ENCODE measurements at places on chromosomes 3 and 15.

DNA sequence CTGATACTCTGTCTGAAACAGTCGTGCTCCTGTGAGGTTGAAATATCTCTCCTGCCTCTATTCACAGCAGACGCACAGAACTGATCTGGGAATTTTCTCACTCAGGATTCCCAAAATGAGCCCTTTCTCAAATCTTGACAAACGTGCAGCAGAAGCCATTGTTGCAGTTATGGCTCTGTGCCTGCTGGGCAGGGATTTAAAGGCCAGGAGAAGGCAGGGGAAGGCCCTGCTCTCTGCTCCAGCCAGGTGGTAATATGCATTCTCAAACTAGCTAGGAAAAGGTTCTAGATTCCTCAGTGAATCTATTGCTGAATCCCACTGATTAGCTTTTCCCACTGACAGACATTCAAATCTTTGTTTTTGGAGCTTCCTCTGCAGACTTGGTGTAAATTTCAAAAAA, 2.2 kb downstream of the MINAR1 start:
- DNase-seq: no peak

DNA sequence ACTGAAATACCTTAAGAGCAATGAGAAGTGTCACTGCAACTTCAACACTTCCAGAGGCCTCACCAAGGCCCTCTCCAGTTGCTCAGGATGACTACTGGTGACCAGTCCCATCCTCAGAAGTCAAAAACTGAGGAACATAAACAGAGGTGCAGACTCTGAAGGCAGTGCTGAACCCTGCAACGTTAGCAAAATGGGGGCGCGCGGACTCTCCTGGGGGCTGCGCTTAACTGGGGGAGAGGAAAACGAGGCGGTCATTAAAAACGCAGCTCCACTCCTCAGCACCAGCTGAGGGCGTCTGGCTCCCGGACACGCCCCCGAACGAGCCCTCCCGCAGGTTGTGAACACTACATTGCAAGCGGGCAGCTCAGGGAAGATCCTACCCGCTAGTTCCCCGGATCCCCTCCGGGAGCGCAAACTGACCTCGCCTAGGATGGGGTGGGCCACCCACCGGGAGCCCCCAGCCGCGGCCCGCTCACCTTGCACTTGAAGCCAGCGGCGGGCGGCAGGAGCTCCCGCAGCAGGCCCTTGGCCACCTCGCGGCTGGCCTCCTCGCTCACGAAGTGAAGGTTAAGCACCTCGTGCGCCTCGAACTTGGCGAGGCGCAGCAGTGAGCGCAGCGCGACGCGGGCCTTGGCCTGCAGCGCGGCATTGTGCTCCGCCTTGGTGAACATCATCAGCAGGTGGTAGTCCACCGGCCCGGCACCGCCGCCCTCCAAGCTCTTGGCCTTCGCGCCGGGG, 711 bp downstream of the XXYLT1 start:
- DNase-seq: peak; percentile 46

DNA sequence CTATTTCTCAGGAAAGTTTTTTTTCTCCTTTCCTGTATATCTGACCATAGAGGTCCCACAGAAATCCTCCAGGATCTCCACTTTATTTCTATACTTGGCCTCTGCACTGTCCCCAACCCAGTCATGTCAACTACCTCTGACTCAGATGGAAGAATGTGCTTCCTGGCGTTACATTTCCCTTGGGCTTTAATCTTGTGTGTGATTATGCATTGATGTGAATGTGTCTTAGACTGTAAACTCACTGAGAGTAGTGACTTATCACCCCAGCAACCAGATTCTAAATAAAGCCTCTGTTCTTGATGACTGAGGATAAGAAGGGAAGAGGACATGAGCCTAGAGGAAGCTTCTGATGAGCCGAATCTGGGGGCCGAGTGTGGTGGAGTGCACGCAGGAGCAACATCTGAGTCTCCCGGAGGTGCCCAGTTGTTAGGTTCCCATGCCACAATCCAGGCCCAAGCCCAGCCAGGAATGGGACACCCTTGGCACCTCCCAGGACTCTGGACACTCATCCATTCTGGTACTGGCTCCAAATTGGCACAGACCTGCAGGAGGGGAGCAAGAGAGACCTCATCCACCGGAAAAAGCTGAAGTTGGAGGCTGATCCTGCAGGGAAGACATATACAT, 32.1 kb upstream of the HEG1 start:
- DNase-seq: no peak

GRCh38 chr3:54121414-54122323, 683 bp upstream of the CACNA2D3 start:
- DNase-seq: no peak

DNA sequence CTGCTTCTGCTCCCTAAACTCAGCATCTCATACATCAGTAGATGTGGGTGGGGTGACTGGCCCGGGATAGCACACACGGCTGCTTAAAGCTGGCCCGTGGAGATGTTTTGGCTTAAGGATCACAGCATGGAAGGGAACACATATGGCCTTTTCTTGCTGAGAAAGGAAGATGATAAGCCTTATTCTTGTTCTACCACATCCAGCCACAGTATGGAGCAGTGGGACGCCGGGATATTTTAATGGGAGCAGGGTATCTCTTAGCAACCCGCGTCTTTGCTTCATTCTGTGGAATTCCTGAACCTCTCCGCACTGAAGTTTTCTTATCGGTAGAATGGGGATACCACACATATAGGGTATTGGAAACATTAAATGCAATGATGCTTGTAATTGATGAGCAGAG, 94.1 kb upstream of the PROK2 start:
- DNase-seq: no peak

DNA sequence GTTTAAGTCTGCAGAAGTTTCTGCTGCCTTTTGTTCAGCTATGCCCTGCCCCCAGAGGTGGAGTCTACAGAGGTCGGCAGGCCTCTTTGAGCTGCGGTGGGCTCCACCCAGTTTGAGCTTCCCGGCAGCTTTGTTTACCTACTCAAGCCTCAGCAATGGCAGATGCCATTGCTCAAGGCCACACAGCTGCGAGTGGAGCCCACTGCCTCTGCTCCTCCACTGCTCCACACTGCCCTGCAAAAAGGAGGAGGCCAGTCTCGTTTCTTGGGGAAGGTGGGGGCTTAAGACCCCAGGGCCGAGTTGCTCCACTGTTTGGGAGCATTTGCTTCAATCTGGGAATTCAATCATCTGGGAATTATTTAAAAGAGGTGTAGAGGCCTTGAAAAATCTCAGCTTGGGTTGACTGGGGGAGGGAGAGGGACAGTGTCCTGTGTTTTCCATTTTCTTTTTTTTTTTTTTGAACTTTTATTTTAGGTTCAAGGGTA, 144.6 kb upstream of the MEF2A start:
- DNase-seq: peak; percentile 30

- DNase-seq: no peak
Observed at GRCh38 chr15:85718271-85718971, 76.3 kb downstream of the KLHL25 start.

DNA sequence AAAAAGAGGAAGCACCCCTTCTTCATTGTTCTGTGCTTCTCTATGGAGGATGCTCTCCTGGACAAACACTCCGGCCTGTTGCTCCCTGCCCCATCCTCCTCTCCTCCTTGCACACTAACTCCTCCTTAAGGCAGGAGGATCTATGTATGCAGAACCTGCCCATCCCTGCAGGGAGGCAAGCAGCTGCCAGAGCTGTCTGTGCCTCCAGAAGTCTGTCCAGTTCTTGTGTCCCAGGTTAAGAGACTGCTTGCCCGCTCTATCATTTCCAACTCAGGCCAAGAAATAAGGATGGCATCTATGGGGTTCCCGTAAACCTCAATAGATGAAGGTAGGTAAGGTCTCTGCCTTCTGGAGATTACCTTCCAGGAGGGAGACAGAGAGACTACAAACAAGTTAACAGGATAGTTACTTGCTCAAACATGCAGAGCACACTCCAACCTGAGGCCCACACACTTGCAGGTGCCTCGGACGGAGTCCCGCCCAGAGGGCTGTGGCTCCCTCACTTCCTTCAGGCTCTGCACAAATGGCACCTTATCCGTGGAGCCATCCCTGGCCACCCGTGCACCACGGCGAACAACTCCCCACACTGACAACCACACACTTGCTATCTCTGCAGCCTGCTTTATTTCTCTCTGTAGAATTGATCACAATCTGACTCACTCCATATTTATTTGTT, 6.9 kb downstream of the XXYLT1 start:
- DNase-seq: no peak

- no peak for DNase-seq
Observed at GRCh38 chr15:100932676-100933348, 13.7 kb downstream of the LRRK1 start.

- no peak for DNase-seq
Observed at GRCh38 chr3:151282921-151283320, 4.6 kb upstream of the P2RY14 start.

GRCh38 chr3:128390867-128391266, 75.8 kb downstream of the DNAJB8 start:
- DNase-seq: no peak

- DNase-seq: no peak
Observed at GRCh38 chr15:57607570-57608000, 15.9 kb downstream of the MYZAP start.

DNA sequence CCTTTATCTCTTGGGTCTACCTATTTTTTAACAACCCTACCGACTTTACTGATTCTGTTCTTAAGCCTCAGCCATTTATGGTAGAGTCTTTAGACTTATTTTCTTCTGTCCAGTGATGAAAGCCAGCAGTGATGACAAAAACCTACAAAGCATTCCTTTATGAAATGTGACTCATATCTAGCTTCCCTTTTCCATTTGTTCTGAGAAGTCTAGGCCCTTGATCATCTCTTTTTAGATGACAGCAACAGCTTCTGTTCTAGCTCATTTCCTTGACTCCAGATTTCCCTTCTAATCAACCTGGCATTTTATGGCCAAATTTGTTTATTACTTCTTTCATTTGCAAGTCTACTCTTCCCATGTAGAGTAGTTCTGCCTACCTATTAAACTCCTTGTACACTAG, 36.1 kb downstream of the CFAP44 start:
- no peak for DNase-seq

DNA sequence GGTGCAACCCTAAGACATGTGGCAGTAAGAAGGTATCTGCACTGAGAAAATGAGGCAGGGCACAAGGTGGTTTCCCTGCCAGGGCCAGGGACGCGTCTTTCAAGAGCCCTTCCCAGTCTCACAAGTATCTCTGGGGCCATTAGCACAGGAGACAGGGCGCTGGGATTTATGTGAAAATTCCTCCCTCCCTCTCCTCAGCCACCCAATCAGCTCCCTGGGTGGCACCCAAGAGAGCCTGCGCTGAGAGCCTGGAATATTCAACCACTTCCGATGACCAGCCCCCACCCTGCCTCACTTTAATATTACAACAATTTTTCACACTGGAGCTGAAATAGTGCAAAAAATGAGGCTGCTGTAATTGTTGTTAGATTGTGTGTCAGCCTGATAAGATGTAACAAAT, 26.1 kb downstream of the SEC61A1 start:
- no peak for DNase-seq

GRCh38 chr3:97821774-97822358, at the start of gene CRYBG3:
TSS of gene CRYBG3 (plus strand) at chr3:97822011. CDS start at chr3:97822207, 196 bp downstream.
- peak; percentile 82 for DNase-seq

DNA sequence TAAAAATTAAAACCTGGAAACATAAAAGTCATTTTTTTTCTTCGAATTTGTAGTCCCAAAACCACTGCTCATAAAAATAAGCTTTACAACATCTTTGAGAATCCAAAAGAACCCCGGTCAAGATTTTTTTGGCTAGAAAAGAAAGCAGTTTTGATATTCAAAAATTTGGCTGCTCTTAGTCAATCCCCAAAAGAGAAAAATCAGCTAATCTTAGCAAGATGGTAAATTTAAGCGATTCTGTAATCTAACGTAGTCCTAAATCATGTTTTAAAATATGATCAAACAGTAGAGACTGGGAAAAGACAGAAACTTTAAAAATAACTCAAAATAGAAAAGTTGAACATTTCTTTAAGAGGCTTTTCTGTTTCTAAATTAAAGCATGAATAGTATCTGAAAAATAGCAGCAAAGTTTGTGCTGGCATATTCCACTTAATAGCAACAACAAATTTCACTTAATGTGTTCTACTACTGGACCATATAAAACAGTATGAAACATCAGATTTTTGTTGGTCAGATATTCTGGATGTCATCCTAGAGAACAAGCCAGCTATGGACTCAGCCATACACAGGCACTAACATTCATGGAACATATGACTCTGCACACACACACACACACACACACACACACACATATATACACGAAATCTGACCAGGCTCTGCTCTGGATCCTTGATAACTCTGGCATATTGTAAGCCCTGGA, 19.1 kb upstream of the NR2F2 start:
- DNase-seq: no peak

DNA sequence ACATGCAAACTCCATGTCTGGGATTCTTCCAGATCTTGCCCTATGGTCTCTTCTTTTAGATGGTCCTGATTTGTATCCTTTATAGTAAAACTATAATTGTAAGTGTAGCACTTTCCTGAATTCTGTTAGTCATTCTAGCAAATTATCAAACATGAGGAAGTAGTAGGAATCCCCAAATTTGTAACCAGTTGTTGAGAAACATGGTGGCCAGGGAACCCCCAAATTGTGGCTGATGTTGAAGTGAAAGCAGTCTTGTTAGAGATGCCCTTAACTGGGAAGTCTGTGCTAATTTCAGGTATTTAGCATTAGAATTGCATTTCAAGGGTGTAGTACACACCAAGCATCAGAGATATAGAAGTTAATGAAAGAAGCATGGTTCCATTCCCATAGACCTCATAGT, 180.4 kb upstream of the STT3B start:
- DNase-seq: no peak

DNA sequence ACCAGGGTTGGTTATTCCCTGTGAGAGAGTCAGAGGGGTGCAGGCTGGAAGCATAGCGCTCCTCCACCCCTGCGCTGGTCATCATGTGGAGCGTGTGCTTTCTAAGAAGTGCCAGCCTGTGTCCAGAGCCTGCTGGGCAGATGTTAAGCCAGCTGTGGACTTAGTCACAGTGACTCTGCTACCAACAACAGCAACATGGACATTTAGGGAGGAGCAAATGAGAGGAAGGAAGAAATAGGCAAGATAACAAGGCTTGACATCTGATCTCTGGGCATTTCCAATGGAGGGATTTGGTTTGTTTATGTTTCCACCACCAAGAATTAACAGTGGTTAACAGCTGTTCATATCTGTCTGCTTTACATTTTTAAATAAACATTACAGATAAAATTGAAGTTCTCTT, 36.4 kb upstream of the MYZAP start:
- no peak for DNase-seq

GRCh38 chr15:90419738-90420406, 31.8 kb downstream of the IQGAP1 start:
- peak; percentile 65 for DNase-seq

DNA sequence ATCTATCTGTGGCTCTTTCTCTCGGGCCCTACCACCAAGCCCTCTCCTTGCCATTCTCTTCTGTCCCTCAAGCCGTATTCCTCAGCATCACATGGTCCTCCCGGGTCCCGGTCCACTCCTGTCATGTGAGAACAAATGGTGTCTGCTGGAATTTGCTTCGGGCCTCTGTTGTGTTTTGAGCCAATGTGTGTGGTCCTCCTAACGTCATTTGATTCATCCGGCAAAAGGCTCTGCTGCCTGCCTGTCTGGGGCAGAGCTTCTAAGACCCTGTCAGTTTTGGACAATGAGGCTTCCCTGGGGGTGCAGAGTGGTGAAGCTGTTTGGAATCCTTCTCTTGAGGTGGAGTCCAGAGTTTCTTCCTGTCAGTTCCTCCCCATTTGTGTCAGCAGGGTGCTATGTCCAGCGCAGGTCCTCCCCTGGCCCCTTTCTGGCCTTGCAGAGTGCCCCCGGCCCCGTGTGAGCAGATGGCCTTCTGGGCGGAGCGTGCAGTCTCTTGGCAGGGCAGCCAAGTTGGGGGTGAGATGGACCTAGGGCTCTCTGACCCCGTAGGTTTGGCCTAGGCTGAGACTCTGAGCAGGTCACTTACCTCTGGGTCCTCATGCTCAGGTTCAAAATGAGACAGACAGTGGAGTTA, 93.6 kb downstream of the APBA2 start:
- no peak for DNase-seq

Data from stimulated activated CD4-positive, alpha-beta T cell treated with anti-CD3 and anti-CD28 coated beads, Interleukin-4, amount 100 ng/mL, for 24 hours (primary cell).